ENCODE measurements at places on chromosomes 11 and 22. TPM values are rescaled to one million over a fixed set of nuclear protein-coding genes. Genes with fewer than 3 reads are reported as not detected.

DNA sequence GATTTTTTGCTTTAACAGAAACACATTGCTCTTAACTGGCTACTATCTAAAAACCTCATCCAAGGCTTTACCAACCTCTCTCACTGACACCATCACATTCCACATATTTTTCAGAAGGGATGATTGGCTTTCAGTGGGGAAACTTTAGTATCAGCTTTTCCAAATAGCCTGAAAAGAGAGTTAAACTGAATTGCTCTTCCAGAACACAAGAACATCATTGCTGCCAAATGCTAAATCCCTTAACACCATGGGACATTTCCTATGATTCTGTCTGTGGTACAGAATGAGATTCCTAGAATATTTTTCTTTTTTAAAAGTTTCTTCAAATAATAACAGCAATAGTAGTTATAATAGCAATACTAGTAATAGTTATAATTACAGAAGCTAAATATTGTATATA, 45.4 kb downstream of the SOX6 start:
- peaks cover 37% of the 10 kb centered on the region for H3K27me3 ChIP-seq
- no peak overlapping the region for H3K4me3 ChIP-seq
- DNase-seq = no peak
- H3K36me3 ChIP-seq = no peaks in the 10 kb centered on the region
- H3K4me1 ChIP-seq = peaks cover 36% of the 10 kb centered on the region
- no peak overlapping the region for H3K27ac ChIP-seq

GRCh38 chr22:45891996-45892621, 84.9 kb downstream of the WNT7B start:
- DNase-seq = no peak
- H3K4me1 ChIP-seq = peaks cover 7% of the 10 kb centered on the region
- no peaks in the 10 kb centered on the region for H3K27me3 ChIP-seq
- H3K4me3 ChIP-seq = no peak overlapping the region

DNA sequence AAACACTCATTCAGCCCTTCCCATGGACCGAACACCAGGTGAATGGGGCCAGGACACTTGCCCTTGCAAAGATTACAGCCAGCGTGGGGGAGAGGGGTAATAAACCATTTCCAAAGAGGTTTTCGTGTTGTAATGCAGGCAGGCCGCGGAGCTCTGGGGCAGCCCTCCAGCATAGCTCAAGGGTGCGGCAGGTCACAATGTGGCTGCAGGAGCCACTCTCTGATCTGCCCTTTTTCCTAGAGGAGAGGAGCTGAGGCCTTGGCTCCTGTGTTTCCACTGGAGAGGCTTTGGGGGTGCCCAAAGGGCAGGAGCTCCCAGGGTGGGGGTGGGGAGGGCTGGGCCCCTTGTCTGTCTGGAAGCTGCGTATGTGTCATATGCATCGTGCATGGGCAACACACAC, 134.2 kb upstream of the NECTIN1 start:
- peaks cover 6% of the 10 kb centered on the region for H3K4me1 ChIP-seq
- H3K27ac ChIP-seq = no peak overlapping the region
- no peaks in the 10 kb centered on the region for H3K36me3 ChIP-seq
- H3K4me3 ChIP-seq = no peak overlapping the region
- H3K27me3 ChIP-seq = peaks cover 3% of the 10 kb centered on the region

DNA sequence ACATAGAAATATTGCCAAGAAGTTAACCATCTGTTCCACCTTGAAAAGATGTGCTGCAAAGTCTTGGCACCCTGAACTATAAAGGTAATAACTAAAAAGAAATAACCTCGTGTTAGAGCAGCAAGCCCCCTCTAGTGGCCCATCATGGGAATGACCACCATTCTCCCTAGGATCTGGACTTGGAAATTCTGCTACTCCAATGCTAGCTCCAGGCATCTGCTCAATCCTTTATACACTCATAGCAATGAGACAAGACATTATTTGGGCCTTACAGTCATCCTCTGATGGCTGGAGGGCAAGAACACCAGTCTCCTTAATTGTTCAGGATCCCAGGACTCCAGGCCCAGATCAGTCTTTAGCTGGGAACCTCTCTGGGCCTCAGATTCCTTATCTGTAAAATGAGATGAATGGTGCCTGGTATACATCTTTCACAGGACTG, 76.0 kb downstream of the CWC15 start:
- DNase-seq = peak; percentile 56
- no peak overlapping the region for H3K4me3 ChIP-seq
- no peaks in the 10 kb centered on the region for H3K4me1 ChIP-seq
- no peaks in the 10 kb centered on the region for H3K36me3 ChIP-seq
- H3K27ac ChIP-seq = no peak overlapping the region

DNA sequence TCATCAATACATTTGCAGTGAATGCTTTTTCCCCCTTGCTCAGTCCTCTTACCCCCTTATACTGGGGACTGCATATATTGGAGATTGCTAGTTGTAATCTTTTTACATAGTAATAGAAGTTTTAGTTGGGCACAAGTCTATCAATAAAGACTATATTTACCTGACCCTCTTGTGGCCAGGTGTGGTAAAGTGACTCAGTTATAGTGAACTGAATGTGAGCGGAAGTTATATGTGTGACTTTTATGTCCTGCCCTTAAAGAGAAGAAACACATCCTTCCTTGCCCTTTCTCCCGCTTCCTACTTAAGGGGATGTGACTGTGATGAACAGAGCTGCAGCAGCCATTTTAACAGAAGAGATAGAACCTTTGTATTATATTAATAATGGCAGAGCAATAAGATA, 362.0 kb downstream of the METTL15 start:
- H3K4me3 ChIP-seq = no peak overlapping the region
- H3K27ac ChIP-seq = no peak overlapping the region
- H3K4me1 ChIP-seq = peaks cover 13% of the 10 kb centered on the region
- no peaks in the 10 kb centered on the region for H3K27me3 ChIP-seq

- no peaks in the 10 kb centered on the region for H3K36me3 ChIP-seq
- H3K4me1 ChIP-seq = no peaks in the 10 kb centered on the region
- no peak overlapping the region for H3K27ac ChIP-seq
- no peak overlapping the region for H3K4me3 ChIP-seq
- no peak for DNase-seq
- H3K27me3 ChIP-seq = no peaks in the 10 kb centered on the region
These were observed 728.1 kb downstream of the BRD1 start for GRCh38 chr22:49099496-49100124.

GRCh38 chr11:29333993-29334775, 682.6 kb downstream of the KCNA4 start:
- H3K36me3 ChIP-seq = no peaks in the 10 kb centered on the region
- no peak overlapping the region for H3K4me3 ChIP-seq
- peak; percentile 56 for DNase-seq
- H3K4me1 ChIP-seq = no peaks in the 10 kb centered on the region

GRCh38 chr11:43937434-43938411, 4.7 kb upstream of the C11orf96 start:
- no peak overlapping the region for H3K4me3 ChIP-seq
- H3K36me3 ChIP-seq = no peaks in the 10 kb centered on the region
- no peak overlapping the region for H3K27ac ChIP-seq
- peaks cover 32% of the 10 kb centered on the region for H3K27me3 ChIP-seq
- DNase-seq = no peak

The MMP27 gene
- total RNA-seq = not detected

The SSTR3 gene
- 0.53 TPM for total RNA-seq
